ENCODE measurements at places on chromosomes 2 and 18.

GRCh38 chr2:168915441-168916330 is 14.6 kb downstream of the G6PC2 start:
- no peak for DNase-seq

DNA sequence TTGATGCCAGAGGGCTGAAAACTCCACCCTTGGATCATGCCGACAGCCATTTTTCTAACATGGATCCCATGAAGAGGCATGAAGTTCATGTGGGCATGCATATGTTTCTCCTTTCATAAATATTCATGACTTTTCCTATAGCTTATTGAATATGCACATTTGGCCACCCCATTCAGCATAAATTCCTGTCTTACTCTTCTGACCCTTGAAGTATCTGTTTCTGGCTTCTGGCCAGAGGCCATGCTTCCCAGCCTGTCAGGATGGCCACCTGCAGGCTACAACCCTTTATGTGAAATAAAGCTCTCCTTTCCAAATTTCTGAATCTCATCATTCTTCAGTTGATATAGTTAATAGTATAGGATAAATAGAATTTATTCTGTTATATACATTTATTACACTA is 19.6 kb upstream of the MSTN start:
- no peak for DNase-seq

DNA sequence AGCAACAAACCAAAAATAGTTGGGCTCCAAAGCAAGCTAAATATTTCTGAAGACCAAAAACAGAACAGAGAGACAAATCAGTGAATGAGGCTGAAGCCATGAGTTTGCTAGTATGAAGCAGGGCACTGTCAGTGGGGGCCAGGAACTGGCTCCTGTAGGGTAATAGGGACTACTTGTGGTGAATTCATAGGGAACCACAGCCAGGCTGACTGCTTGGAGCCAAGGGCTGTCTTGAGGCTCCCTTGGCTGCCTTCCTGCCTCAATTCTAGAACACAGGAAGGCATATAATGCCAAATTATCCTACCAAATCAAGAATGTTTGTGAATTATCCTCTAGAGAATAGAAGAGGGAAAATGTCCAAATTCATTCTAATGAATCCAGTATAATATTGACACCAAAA is 406.0 kb downstream of the CCDC85A start:
- DNase-seq, result no peak

GRCh38 chr18:40360558-40360957 is 1594.5 kb upstream of the PIK3C3 start:
- DNase-seq, result no peak

GRCh38 chr2:27498975-27499374 is 2.3 kb downstream of the GCKR start:
- DNase-seq, result no peak

DNA sequence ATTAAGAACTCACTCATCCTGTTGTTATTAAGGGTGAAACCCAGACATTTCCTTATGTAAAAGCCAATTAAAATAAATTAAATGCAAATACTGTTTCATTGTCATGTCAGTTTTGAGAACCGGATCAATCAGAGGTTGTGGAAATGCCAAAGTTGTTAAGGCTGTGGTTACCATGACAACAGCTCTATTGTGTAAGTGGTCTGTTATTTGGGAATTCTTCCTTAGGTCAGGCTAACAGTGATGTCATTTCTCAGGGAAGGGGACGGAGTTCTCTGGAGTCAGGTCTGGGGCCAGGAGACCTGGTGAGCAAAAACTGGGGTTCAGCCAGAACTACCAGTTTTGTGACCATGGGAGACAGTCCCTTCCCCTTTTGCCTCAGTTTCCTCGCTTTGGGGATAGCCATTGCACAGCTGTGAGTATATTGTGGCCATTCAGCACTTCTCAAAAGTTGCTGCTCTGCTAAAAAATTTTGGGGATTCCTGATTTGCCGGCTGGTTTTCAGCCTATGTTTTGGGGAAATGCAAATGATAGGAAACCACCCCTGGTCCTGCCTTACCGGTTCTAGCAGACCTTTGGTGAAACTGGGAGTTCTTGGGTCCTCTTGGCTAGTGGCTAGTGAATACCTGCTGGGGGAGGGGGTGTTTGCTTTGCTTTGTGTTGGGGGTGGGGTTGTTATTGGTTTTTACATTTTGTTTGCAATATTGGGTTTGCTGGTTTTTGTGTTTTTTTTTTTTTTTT is 21.6 kb downstream of the HPCAL1 start:
- DNase-seq, result no peak
